ENCODE measurements at places on chromosomes 2 and 18. TPM values are rescaled to one million over a fixed set of nuclear protein-coding genes. Genes with fewer than 3 reads are reported as not detected.

DNA sequence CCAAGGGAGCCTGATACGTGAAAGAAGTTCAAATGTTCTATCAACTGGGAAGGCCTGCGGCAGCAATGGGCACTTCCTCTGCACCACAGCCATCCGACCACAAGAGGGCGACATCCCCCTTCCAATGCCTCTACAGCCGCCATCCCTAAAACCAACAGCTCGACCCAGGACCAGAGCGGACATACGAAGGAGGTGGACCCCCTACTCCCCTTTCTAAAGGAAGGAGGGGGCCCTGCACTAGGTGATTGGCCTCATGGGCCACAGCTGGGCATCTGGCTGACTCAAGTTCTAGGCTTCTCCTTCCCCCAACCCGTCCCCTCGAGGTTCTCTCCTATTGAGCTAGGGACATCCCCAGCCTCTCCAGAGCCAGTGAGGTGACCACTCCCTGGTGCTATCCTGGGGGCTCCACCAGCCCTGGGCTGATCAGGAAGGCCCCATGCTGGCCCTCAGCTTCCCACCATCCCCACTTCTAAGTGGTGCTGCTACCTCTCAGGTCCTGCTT, 217.2 kb downstream of the TNS1 start:
- DNase-seq = peak; percentile 92

DNA sequence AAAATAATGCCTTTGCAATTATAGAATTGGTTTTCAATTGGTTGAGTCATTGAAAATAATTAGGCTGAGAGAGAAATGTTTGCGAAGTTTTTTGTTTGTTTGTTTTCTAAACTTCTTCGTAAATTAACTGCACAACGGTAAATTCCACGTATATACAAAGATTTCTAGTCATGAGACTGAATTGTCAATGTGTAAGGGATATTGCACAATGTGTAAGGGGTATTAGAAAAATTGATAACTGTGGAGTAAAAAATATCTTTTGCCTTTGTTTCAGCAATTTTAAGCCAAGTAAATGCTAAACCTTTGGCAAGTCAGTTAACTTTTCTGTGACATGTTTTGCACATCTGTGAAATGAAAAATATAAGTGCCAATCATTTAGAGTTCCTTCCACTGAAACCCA, 606.0 kb downstream of the TMEM182 start:
- no peak for DNase-seq

- no peak for DNase-seq
Measured at GRCh38 chr2:53381271-53381670, 386.3 kb upstream of the CHAC2 start.

DNA sequence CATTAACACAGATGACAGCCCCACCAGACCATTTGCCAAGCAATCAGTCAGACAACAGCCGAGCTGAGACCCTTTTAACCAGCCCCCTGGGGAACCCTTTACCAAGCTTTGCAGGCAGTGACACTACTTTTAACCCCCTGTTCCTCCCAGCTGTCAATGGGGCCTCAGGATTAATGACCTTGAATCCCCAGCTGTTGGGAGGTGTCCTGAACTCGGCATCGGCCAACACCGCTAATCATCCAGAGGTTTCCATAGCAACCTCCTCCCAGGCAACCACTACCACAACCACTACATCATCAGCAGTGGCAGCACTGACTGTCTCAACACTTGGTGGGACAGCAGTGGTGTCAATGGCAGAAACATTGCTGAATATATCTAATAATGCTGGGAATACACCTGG, 160.9 kb upstream of the EPC2 start:
- DNase-seq = no peak

- no peak for DNase-seq
Measured at GRCh38 chr2:199509403-199509802, 51.7 kb upstream of the SATB2 start.

- no peak for DNase-seq
Measured at GRCh38 chr2:171185941-171186340, 25.2 kb upstream of the TLK1 start.

DNA sequence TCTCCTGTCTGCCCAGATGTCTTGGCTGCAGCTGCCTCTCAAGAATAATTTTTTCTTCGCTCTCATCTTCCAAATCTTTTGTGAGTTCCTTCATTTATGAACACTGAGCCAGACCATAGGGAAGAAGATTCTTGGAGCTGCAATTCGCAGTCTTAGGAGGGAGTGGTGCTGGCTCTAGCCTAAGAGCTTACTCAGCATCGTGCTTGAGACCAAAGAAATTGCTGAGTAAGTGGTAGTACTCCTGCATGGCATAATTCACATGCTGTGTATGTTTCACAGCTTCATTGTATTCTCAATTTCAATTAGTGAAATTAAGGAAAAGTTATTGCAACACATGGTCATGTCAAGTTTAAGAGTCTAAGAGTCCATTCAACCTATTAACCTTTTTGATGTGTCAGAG, 771.7 kb downstream of the ADCYAP1 start:
- DNase-seq = no peak

DNA sequence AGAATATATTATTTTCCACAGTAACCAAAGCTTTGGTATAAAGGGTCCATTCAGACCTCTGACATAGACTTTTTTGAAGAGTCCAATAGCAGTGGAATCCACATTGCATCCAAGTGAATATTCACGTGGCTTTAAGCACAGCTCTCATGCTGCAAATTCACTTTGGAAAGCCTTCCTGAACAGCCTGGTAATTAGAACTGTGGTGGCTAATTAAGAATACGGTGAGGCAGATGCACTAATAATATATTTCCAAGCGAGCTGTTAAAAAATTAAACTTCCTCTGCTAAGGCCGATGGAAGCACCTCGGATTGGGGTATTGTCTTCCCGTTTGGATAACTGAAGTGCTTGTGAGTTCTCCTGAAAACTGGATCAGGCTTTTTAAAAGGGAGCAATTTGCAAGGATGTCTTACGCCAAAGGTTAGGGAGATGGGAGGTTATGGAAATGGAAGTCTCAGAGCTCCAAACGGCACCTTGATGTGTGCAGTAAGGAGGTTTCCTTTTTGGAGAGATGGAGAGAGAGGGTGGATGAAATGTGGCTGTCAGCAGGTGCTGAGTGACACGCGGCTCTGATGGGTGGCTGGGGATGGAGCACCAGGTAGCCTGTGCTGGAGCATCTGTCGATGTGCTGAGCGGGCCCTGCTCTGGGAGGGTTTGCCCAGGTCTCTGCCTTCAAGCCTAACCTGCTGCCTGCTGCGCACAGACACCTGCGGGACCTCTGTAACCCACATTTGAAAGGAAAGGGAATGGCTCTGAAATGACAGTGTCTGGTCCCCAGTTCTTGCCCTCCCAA, 37.5 kb downstream of the CABLES1 start:
- no peak for DNase-seq

DNA sequence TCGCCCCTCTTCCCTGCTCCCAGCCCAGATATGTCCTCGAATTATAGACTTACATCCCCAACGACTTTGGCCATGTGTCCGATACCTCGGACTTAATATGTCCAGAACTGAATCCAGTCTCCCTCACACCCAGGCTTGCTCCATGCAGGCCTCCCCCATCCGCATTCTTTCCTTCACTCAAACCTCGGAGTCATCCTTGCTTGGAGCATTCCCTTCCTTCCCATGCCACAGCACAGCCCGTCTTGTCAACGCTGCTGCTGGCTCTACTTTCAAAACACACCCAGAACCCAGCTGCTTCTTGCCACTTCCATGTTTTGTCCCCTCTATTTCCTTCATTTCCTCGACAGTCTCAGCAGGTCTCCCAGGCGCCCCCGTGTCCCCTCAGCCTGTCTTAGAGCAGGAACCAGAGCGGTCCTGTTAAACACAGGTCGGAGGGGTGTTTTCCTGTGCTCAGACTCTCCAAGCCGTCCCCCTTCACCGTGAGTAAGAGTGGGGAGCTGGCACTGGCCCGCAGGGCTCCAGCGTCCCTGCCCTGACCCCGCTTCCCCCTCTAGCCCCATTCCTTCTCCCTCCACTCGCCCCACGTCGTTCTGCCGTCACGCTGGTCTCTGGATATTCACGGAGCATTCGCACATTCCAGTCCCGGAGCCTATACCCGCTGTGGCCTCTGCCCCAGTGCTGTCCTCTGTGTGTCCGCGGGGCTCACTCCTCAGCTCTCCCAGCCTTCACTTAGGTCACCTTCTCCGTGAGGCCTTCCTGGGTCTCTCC, 54.4 kb downstream of the VAPA start:
- no peak for DNase-seq

DNA sequence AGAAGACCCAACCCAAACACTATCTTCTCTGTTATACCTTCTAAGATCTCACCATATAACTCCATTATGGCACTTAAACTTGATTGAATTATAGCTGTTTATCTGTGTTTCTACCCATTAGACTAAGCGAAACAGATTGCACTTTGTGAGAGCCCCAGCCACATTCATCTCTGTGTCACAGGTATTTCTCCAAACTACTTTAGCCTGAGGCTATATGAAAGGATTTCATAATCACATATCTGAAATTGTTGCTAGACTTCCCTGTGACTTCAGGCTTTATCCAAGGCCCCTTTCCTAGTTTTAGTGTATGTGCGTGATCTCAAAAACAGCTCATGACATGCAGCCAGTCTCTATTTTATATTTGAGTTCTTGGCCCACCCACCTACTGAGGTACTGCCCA, 745.0 kb upstream of the ACVR2A start:
- DNase-seq = no peak

DNA sequence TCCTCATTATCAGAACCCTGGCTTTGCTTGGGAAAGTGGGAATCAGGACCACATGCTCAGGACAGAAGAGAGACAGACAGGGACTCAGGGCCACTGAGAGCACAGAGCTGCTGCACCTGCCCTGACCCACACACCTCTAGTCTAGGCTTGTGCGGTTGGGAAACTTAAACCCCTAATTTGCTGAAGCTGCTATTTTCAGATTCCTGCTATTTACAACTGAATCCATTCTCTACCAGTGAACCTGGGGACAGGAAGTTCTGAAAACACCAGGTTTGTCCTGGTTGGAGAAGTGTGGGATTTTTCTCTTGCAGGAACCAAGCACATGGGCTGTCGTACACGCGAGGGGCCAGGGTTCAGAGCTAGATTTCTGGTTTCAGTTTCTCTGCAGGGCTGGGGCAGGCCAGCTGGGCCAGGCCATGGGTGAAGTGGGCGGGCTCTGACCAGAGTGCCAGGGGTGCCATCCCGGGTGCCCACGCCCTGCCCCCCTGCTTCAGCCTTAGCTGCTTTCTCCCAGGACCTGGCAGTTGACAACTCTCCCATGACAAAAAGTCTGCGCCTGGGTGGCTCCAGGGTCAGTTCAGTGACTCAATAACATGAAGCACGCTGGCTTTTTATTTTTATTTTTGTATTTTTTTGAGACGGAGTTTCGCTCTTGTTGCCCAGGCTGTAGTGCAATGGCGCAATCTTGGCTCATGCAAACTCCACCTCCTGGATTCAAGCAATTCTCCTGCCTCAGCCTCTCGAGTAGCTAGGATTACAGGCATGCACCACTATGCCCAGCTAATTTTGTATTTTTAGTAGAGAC, 51.3 kb upstream of the SLC1A4 start:
- DNase-seq = peak; percentile 73

- no peak for DNase-seq
Measured at GRCh38 chr2:231533777-231534125, 3.5 kb upstream of the NMUR1 start.

- DNase-seq = no peak
Measured at GRCh38 chr2:64383016-64383591, 70.9 kb upstream of the LGALSL start.

GRCh38 chr2:72919414-72920317, 2.3 kb downstream of the EMX1 start:
- DNase-seq = no peak

GRCh38 chr2:219544567-219544966, 739 bp downstream of the TMEM198 start:
- no peak for DNase-seq

GRCh38 chr18:37497853-37498518, 67.6 kb downstream of the CELF4 start:
- DNase-seq = no peak

DNA sequence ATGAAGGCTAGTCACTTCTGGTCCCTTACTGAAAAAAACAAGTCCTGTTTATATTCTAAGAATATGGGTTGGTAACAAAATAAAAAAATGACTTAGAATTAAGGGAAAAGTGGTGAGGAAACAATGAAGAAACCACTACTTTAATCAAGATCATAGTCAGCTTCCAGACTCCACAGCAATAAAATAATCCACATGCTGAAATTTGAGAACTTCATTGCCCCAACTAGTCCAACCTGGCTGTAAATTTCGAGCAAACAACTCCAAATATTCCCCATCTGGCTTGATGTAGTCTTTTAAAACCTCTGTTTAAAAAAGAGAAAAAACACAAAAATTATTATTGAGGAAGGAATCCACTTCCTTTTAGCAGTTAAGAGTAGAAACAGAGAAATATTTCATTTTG, 32.5 kb downstream of the METTL4 start:
- no peak for DNase-seq

GRCh38 chr2:74147727-74148456, at the start of gene BOLA3:
TSS of gene BOLA3 (minus strand) at chr2:74147912. CDS start at chr2:74147874, 38 bp downstream.
- peak; percentile 87 for DNase-seq

DNA sequence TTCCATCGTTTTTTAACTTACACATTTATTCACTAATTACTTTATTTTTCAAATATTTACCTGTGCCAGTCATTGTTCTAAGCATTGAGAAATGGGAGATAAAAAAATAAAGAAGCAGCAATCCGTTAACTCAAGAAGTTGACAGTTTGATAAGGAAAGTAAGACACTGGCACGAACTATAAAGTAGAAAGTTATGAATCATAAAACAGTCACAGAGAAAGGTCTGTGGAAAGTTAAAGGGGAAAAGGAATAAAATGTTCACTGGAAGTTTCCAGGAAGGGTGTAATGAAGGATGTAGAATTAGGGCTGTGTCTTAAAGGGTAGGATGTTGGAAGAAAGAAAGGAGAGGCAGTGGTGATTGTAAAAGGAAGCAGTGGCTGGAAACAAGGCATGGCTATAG, 118.9 kb downstream of the RDH14 start:
- no peak for DNase-seq

GRCh38 chr2:225497166-225497565, 97.7 kb downstream of the NYAP2 start:
- DNase-seq = no peak

GRCh38 chr2:75698918-75699317, 11.8 kb downstream of the GCFC2 start:
- no peak for DNase-seq

GRCh38 chr2:147739508-147739907, 105.3 kb upstream of the ACVR2A start:
- no peak for DNase-seq

- DNase-seq = no peak
Measured at GRCh38 chr2:176268976-176269318, 295 bp upstream of the MTX2 start.

Gene CDH2
- total RNA-seq = 11.1 TPM

Gene GPAT2
- 11.1 TPM for total RNA-seq

Gene IL37
- not detected for total RNA-seq

Gene NETO1
- 6.0 TPM for total RNA-seq

Gene PCARE
- 0.53 TPM for total RNA-seq

Gene SPATS2L
- 82.3 TPM for total RNA-seq
